Activated T-cell treated with anti-CD3 and anti-CD28 coated beads for 4 hours (primary cell): ENCODE measurements at places on chromosomes 3 and 15.

- no peak for DNase-seq
These were observed 196.3 kb downstream of the OCA2 start for GRCh38 chr15:27902680-27903385.

DNA sequence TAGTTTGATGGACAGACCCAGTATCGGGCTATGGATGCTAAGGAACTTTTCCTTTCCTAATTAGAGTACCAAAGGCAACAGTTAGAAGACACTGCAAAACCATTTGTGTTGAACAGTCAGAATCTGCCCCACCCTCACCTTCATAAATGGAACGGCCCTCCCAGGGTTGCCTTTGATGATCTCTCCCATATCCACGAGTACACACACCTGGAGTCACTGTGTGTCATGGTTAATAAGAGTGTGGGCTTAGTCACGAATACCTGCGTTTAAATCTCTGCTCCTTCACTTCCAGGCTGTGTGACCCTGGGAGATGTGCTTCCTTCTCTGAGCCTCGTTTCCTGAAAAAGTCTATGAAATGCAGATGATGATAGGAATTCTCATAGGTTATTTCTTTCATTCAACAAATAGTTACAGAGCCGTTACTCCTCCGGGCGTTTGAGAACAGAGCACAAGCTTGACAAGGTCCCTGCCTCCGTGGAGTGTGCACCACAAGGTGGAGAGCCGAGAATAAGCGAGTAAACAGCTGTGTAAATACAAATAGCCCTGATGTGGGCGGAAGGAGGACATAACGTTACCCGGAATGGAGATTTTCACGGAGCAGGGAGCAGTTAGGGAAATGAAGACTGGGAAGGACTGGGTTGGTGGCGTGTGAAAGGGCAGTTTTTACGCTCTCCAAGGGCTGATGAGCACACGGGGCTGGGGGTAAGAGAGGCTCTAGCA lies 6.7 kb downstream of the SLC51A start:
- DNase-seq = no peak

GRCh38 chr3:34225821-34226366 lies 427.5 kb downstream of the PDCD6IP start:
- no peak for DNase-seq

- DNase-seq = no peak
These were observed 61.3 kb upstream of the P2RY1 start for GRCh38 chr3:152773633-152774032.

- DNase-seq = no peak
These were observed 16.8 kb downstream of the CLDN1 start for GRCh38 chr3:190305406-190305805.

- DNase-seq = no peak
These were observed 92.5 kb downstream of the ADAMTS9 start for GRCh38 chr3:64595253-64595694.

- DNase-seq = no peak
These were observed 59.5 kb upstream of the HACD2 start for GRCh38 chr3:123644358-123644757.

DNA sequence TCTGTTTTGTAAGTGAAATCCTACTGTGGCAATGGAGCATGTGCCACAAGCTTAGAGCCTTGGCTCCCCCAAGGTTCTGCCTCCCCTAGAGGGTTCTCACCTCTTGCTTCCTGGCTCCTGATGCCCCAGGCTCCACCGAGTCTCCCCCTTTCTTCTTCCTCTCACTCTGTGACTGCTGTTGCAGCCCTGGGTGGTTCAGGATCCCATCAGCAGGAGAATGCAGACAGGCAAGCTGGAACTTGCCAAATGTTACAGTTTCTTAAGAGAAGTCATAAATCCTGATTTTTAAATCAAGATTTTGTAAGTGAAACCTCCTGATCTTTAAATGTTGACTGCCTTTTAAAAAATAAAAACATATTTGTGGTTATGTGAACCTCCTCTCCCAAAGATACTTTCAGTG lies 133.9 kb downstream of the CCNL1 start:
- DNase-seq = no peak

GRCh38 chr3:73449774-73450173 lies 175.0 kb downstream of the PDZRN3 start:
- DNase-seq = no peak

DNA sequence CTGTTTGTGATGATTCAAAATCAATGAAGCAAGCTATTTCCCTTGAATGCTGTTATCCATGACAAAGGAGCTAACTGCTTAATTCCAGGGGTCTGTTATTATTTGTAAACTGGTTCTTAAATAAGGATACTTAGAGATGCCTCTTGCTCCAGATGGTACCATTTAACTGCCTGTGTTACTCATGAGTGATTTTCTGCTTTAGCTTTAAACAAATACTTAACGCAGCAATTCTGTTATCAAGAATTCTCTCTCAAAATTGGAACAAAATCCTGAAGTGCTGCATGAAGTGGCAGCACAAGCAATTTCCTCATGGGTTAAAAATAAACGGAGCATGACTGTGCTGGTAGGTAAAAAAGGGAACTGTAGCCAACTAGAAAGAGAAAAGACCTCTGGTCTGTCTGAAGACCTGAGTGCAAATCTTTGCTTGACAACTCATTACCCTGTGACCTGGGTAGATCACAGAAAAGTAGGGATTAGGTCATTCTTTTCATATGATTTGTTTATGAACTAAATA lies 62.5 kb upstream of the GBE1 start:
- no peak for DNase-seq

GRCh38 chr3:118501152-118501551 lies 533.5 kb downstream of the IGSF11 start:
- no peak for DNase-seq

DNA sequence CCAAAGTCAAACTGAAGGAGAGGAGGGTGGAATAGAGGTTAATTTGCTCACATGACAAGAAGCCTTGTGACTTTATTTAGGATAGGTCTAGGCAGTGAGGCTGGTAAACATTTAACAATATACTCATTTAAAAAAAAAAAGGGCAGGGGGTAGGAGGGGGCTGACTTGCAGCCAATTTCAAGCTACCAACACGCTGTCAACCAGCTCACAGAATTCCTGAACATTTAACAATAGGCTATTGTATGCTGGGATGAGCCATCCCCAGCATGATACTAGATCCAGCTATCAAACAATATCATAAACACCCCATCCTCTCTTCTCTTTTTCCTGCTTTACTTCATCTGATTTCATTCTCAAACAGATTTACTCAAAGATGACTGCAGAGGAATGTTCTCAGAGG lies 1096.3 kb upstream of the CFAP20DC start:
- DNase-seq = no peak

GRCh38 chr15:67863442-67863987 lies 23.7 kb upstream of the RNU6-1 start:
- peak; percentile 58 for DNase-seq

- DNase-seq = no peak
These were observed 19.1 kb downstream of the TTC21A start for GRCh38 chr3:39126532-39127071.

DNA sequence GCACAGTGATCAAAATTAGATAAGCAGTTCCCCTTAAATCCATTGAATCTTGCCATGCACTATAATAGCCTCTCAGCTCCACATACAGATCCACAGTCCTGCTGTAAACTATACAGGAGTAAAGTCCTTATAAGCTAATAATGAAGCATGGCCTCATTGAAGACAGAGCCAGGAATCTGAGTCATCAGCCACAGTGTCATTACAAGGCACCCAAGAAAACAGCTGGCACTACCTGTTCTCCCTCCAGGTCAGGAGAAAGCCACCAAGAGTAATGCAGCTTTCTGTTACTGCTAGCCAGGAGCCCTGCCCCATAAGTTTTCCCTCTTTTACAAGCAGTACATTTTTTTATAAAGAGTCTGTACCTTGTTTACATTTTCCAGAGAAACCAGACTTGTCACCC lies 27.3 kb downstream of the WDR49 start:
- DNase-seq = no peak

- DNase-seq = no peak
These were observed 166.1 kb downstream of the PYDC2 start for GRCh38 chr3:191627064-191627463.

DNA sequence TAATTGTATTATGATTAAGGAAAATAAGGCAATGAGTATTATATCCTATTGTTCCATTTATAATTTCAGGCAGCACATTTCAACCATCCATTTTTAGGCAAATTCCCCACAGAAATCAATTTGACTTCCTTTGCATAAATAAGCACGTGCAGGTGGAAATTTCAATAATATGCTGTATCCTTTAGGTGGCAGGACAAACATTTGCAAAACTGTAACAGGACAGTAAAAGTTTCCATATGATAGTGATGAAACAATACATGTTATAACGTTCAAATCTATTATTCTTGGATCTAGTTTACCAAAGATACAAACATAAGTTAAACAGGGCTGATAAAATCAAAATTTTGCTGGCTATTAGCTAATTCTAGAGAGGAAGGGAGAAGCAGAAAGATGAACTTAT lies 8.5 kb downstream of the UACA start:
- no peak for DNase-seq

DNA sequence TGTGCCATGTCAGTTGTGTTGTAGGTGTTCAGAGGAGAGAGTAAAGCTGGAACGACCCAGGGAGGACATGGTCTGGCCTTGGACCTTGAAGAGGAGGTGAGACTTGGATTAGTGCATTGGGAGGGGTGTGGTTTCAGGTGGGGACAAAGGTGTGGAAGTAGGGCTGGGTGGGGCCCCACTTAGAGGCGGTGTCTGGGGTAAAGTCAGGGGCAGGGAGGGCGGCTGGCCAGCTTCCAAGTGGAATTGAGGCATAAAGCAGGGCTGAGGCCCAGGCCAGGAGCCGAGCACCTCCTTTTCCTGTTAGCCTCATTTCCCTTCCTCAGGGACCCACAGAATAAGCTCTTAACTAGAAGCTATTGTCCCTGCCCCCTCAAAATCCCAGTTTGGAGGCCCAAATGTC lies 36.2 kb upstream of the FLNB start:
- DNase-seq = no peak

- DNase-seq = no peak
These were observed 650.8 kb upstream of the SGO1 start for GRCh38 chr3:20836801-20837200.

DNA sequence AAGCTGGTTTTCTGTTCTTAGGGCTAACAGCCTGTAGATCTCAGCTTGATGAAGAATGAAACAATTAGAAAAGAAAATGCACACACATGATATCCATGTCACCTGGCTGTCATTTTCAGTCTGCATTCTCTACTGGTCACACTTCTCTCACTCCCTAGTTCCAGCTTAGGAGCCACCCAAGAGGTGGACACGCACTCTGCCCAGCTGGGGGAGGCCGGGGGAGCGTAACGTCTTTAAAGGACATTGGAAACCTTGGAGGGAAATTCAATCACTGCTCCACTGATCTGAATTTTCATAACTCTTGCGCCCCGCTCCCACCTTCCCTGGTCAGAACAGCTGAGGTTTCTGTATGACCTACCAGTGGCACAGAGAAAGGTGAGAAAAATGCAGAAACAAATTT lies 79.7 kb downstream of the RAB11A start:
- DNase-seq = no peak

DNA sequence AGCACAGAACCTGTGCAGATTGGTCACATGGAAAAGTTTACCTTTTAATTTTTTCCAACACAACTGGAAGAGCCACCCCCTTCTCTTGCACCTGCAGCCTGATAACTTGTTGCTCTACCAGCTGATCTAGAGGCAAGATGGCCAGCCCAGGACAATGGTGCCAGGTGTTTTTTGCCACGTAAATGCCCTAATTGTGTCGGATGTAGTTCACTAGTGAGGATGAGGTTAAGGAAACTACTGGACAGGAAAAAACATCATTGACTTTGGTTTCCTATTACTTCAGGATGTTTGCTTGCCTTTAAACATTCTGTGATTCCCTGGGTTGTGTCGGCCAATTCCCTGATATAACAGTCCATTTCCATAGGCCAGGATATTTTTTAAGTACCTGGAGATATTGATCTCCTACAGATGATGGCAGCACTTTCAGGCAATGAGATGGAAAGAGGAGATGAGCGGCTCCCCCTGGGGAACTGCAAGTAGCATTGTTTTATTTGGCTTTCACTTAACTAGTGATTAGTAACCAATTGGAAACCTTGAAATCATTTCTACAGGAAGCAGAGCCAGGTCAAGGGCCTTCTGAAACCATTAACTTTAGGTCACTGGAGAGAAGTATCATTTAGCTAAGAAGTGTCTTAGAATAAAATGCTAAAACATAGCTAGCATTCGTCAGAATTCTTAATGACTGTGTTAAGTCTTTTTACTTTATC lies 72.5 kb downstream of the OSBPL10 start:
- DNase-seq = no peak

DNA sequence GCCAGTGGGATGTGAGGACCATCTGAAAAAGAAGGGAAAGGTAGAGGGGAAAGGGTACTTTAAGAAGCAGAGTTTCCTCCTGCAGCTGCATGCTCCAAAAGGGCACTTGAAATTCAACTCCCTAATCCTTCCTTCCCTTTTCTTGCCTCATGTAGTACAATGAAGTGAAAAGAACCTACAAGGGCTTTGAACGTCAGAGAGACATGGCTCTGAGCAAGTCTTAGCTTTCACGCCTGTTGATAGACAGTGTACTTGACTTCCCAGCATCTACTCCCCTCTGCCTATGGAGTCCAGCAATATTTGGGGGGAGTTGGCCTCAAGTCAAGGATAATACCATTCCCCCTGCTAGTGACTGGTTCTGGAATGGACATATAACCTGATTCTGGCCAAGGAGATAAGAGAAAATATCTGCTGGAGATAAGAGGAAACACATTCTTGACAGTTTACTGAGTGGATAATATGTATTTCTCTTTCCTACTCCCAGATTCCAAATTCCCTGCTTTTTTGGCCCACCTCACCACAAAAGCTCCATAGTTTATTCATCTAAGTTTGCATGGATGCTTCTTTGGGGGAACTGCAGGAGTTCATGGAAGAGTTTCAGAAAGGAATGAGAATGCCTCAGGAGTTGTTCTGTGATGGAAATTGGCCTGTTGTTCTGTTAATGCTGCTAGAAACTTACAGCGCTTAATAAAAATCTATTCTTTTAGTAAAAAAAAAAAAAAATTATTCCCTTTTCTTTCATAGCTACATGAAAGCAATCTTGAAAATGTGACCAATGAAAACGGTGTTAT lies 193.0 kb upstream of the TPM1 start:
- no peak for DNase-seq

DNA sequence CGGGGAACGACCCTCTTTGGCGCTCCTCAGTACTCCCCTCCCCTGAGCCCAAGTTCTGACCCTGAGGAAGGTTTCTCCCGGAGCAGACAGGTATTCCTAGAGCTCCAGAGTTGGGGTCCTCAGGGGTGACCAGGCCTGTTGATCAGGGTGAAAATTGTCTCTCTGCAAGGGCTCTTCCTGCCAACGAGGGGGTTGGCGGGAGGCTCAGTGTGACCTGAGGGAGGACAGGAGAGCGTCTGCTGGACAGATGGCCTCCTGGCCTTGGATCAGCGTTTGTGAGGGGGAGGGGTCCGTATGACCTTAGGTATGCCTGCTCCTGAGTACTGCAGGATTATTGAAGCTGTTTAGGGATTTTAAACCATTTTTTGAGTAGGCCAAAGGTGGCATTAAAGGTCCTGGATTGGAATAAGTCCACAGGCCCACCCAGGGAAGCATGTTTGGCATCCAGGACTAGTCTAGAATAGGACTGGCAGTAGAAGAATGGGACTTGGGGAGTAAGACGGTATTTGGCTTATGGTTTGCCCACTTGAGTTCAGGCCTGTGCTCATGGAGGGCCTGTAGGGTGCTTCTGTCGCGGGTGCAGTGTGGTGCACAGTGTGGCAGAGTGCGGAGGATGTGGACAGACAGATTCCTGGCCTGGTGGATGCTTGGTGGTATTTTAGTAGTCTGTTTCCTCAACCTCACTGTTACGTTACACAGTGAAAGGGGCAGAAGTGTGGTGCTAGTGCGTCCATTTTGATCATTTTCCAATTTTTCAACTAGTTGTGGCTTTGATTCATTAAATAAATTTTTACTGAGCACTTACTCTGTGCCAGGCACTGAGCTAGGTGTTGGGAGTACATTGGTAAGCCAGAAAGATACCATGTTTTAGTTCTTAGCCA lies 959 bp downstream of the ZNF592 start:
- peak; percentile 12 for DNase-seq
